ENCODE measurements at places on chromosomes 11 and 22.
A peak's percentile ranks its signal among the peaks of the same experiment; 100 is the strongest.

- DNase-seq, result no peak
Measured at GRCh38 chr11:57792870-57793269, 31.3 kb downstream of the CTNND1 start.

GRCh38 chr22:20758688-20759087, 15.2 kb upstream of the SERPIND1 start:
- no peak for DNase-seq

DNA sequence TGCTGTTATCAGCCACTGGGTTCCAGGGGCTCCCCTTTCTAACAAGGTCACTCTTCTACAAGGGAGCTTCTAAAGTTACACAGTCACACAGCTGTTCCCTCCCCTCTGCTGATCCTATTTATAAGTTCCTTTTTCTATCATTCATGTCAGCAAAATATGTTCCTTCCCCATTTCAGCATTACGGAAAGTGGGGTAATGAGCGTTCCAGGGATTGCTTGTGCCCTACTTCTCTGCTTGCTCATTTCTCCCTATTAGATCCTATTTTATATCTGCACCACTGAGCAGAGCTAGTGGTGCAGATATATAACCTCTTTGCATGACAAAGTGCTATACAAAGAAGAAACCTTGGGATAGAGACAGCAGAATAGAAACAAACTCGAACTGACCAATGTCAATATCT, 22.7 kb upstream of the PLEKHB1 start:
- DNase-seq, result no peak

DNA sequence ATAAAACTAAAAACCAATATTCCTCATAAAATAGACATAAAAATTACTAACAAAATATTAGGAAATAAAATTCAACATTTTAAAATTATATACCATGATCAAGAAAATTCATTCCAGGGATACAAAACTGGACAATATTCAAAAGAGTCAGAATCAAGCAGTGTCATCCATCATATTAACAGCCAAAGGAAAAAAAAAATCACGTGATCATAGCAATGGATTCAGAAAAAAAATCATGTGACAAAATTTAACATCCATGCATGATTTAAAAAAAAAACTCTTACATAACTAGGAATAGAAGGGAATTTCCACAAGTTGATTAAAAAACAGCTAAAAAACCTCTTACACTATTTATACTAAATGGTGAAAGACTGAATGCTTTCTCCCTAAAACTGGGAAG, 95.3 kb upstream of the USP47 start:
- no peak for DNase-seq

DNA sequence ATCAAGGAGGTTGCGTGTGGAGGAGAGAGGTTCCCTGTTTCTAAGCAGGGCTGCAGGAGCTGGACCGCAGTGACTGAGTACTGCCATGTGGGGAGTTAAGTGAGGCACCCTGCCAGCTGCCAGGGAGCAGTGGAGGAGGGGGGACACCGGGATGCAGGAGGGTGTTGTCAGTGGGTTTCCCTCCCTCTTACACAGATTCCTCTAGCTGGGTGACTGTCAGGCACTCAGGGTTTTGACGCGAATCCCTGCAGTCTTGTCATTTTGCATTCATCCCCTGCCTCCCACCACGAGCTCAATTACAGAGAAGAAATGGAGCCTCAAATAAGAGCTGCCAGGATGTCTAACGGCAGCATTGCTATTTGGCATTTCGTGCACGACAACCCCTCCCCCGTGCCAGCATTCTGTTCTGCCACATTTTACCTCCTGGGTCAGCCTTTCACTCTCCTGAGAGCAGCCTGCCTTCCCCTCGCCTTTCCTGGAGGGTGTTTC, 119.8 kb upstream of the SORL1-AS1 start:
- DNase-seq, result no peak

- DNase-seq, result no peak
Measured at GRCh38 chr22:24485170-24485569, 10.0 kb upstream of the UPB1 start.

DNA sequence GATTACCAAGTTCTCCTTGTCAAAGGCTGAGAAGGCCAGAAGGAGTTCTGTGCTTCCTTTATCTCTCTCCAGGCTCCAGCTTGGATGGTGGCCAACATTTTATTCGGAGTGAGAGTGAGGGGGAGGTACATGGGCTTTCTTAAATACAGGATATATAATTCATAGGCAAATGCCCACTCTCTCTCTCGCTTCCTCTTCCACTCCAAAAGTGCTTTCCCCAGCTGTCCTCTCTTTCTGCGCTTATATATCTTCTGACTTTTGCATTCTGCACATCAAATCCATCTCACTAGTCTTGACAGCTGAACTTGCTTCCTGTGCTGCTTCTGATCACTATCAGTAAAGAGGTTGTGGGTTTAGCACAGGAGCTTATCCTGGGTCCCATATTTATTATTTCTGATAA, 125.4 kb upstream of the ARHGAP20 start:
- no peak for DNase-seq

DNA sequence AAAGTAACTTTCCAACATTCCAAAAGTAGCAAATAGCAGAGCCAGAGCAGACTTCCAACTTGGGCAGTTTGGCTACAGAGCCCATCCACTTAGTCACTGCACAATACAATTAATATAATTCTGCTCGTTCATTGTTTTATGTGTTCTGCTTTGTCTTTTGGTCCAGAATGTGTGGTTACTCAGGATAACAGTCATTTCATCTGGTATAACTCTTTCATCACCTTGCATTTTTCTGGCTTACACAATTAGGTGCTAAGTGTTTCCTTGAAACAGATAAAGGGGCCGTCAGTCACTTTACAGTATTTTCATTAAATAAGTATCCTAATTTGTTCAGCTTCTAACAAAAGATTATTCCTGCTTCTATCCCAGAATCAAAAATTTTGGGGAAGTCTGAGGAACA, 87.2 kb downstream of the LARGE2 start:
- DNase-seq, result no peak

GRCh38 chr11:64492561-64492960, 98.5 kb upstream of the SLC22A12 start:
- no peak for DNase-seq

DNA sequence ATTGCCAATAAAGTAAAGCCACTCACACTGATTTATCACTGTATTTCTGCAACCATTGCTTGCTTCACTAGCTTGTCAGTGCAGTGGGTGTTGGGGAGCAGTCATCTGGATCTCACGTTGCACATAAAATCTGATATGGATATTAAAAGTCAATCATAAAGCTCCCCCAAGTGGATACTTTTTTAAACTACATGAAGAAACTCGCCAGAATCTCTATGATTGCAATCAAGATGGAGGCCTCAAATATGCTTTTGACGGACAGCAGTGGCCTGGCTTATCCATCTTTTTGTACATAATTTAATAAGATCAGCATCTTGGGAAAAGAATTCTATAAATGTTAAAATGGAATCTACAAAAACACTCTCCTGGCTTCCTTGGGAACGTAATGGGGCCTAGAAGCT, 137.7 kb downstream of the WT1 start:
- no peak for DNase-seq

- DNase-seq, result no peak
Measured at GRCh38 chr22:41821471-41822316, 11.2 kb upstream of the SREBF2 start.

GRCh38 chr22:45397806-45398205, 15.6 kb downstream of the SMC1B start:
- DNase-seq, result no peak

DNA sequence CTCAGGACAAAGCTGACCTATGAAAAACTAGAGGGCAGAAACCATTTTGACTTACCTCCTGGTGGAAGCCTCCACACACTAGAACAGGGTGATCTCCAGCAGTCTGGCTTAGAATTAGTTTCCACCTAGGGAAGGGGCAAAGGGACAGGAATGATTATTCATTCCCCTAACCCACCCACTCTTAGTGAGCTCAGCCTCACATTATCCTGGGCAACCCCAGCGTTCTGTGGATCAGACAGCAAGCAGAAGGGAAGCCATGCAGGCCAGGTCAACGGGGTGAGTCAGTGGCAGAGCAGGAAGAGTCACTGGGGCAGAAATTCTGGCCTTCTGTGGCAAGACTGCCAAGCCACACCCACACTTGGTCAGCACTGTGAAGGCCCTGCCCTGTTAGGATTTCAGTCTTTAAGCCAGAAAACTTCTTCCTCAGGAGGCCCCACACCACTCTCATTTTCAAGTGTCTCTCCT, 10.5 kb downstream of the NUMA1 start:
- DNase-seq, result peak; percentile 76

GRCh38 chr22:19705181-19705934, 8.9 kb upstream of the SEPTIN5 start:
- no peak for DNase-seq

Measured in HS-27A (cell line).